Osteoblast (primary cell): ENCODE measurements at places on chromosomes 6 and 20. TPM values are rescaled to one million over a fixed set of nuclear protein-coding genes. Genes with fewer than 3 reads are reported as not detected.

DNA sequence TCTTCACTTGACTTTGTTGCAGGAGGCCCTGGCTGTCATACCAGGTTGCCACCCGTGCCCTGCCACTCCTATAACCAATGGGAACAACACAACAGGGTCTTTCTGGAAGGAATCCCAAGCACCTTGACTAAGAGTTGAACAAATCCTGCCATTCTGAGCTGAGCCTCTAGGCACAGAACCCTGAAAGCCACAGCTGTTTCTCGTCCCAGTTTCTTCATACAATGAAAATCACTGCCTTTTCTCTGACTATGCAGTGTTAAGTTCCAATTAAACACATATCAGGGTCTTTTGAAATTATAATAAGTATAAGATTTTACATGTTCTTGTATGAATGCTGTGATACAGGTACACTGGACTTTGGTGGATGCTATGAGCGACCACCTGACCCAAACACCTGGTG lies 54.4 kb downstream of the RIPOR2 start:
- no peaks in the 10 kb centered on the region for H3K27me3 ChIP-seq
- DNase-seq = no peak
- no peaks in the 10 kb centered on the region for H3K36me3 ChIP-seq
- no peak overlapping the region for H3K4me3 ChIP-seq
- peaks cover 7% of the 10 kb centered on the region for H3K4me1 ChIP-seq
- no peak overlapping the region for H3K27ac ChIP-seq

Gene BTN1A1
- under 0.01 TPM in 2 replicates for total RNA-seq

DNA sequence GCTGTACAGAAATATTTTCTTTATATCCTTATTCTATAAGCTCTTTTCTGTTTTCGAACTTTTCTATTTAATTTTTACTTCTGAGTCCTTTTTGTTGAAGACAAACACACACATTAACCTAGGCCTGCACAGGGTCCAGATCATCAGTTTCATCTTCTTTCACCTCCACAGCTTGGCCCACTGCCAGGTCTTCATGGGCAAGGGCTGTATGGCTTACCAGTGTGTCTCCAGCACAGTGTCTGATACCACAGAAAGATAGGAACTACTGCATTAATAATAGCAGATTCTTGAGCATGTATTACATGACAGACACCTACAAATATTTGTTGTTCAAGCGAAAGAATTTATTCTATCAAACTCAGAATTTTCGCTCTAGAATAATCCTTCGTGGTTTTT lies 24.4 kb downstream of the QKI start:
- H3K27ac ChIP-seq = no peak overlapping the region
- no peaks in the 10 kb centered on the region for H3K36me3 ChIP-seq

Gene TFAP2A
- under 0.01 and 0.36 TPM in 2 replicates for total RNA-seq

DNA sequence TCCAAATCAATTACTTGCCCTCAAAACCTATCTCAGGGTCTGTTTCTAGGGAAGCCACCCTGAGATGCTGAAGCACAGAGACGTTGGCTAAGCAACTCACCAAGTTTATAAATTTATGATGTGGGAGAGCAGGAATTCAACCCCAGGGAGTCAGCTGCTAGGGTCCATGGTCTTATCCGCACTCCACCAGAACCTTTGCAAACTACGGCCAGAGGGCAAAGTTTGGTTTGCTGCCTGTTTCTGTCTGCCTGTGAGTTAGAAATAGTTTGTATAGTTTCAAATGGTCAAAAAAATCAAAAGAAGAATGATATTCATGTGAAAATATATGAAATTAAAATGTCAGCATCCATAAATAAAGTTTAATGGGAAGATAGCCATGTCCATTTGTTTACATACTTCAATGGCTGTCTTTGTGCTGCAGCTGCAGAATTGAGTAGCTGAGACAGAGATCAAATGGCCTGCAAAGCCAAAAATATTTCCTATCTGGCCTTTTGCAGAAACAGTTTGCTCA lies 83.7 kb upstream of the ZFP64 start:
- H3K4me3 ChIP-seq = no peak overlapping the region
- no peak for DNase-seq
- H3K27me3 ChIP-seq = no peaks in the 10 kb centered on the region

Gene DZANK1
- total RNA-seq = 1.4 and 1.5 TPM in 2 replicates

GRCh38 chr6:126805861-126806260 lies 312.6 kb upstream of the RSPO3 start:
- H3K27ac ChIP-seq = no peak overlapping the region
- no peak overlapping the region for H3K4me3 ChIP-seq

DNA sequence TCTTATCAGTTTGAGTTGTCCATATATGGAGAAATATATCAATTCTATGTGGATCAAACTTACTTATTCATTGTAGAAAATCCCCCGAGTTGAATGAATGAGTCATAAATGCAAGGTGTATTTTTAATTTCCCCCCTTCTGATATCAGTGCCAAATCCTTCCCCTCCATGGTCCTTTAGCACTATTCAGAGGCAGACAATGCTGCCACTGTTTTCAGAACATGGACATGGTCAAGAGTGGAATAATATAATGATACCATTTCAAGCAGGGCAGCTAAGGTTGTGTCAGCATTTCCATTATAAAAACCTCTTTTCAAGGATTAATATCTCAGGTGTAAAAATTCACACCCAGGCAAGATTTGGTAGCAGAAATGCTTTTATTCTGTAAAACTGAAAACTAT lies 244.0 kb downstream of the FOXC1 start:
- no peaks in the 10 kb centered on the region for H3K27me3 ChIP-seq
- no peak overlapping the region for H3K27ac ChIP-seq

Gene RSPH4A
- total RNA-seq = 0.36 and 0.59 TPM in 2 replicates

- no peak overlapping the region for H3K4me3 ChIP-seq
- no peaks in the 10 kb centered on the region for H3K27me3 ChIP-seq
- no peak overlapping the region for H3K27ac ChIP-seq
- no peaks in the 10 kb centered on the region for H3K4me1 ChIP-seq
- DNase-seq = no peak
These were observed 577.8 kb downstream of the MAFB start for GRCh38 chr20:40111282-40111681.

Gene KIZ
- total RNA-seq = 40.1 and 40.5 TPM in 2 replicates

GRCh38 chr6:44967481-44967880 lies 360.6 kb upstream of the RUNX2 start:
- no peaks in the 10 kb centered on the region for H3K27me3 ChIP-seq
- H3K4me1 ChIP-seq = peaks cover 7% of the 10 kb centered on the region
- no peak overlapping the region for H3K4me3 ChIP-seq
- no peaks in the 10 kb centered on the region for H3K36me3 ChIP-seq

Gene EPPIN
- not detected in 2 replicates for total RNA-seq

- no peak overlapping the region for H3K4me3 ChIP-seq
- H3K4me1 ChIP-seq = peaks cover 12% of the 10 kb centered on the region
These were observed 116.8 kb downstream of the CDC5L start for GRCh38 chr6:44504301-44504791.

DNA sequence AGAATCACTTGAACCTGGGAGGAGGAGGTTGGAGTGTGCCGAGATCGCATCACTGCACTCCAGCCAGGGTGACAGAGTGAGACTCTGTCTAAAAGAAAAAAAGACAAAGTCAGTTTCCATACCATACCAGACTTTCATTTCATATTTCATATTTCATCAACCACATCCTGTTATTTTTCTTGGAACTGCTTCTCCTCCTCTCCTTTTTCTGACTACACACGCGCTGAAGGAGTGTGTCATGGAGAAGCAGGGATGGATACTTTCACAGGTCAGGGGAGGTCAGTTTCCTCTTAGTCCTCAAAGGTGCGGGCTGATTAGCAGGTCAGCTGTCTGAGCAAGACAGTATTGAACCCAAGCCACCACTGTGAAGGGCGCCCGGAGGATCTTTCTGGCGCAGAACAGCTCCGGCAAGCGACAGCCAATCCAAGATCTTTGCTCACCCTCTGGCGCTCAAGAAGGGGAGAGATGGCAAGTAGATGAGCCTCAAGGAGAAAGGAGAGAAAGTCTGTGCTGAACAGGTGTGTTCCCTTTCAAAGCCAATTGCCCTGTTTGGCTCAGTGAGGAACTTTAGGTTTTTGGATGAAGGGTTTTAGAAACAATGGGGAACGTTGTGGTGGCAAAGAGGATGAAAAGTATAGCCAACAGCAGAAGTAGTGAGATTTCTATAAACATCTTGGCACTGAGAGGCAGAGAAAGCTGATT lies 18.9 kb upstream of the SYNJ2 start:
- no peak overlapping the region for H3K4me3 ChIP-seq
- peaks cover 32% of the 10 kb centered on the region for H3K4me1 ChIP-seq
- no peaks in the 10 kb centered on the region for H3K27me3 ChIP-seq

DNA sequence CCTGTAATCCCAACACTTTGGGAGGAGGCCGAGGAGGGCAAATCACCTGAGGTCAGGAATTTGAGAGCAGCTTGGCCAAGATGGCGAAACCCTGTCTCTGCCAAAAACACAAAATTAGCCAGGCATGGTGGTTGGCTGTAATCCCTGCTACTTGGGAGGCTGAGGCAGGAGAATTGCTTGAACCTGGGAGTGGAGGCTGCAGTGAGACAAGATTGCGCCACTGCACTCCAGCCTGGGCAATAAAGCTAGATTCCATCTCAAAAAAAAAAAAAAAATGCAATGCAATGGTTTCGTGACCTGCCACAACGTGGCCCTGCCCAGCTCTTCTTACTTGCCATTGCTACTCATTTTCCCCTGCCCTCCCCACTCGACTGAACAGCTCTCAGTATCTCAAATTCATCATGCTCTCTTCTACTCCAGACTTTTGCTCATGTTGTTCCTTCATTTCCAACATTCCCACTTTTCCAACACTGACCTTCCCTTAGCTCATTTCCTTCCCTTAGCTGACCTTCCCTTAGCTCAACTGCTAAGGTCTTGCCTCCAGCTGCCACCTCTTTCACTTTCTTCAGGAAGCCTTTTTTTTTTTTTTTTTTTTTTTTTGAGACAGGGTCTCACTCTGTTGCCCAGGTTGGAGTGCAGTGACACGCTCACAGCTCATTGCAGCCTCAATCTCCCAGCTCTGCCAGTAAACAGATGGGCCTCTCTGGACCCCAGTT lies 2.1 kb upstream of the MTHFD1L start:
- no peak for DNase-seq
- no peak overlapping the region for H3K27ac ChIP-seq
- H3K36me3 ChIP-seq = no peaks in the 10 kb centered on the region

DNA sequence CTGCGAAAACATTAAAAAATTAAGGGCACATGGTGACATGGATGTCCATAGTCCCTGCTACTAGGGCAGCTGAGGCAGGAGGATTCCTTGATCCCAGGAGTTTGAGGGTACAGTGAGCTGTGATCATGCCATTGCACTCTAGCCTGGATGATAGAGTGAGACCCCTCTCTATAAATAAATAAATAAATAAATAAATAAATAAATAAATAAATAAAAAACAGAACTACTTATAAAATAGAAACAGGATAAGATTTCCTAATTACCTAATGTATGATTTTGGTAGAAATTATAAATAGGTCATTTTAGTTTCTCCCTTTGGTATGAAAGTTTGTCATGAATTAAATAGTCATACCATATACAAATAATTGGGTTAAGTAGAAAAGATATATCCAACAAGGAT lies 916.2 kb downstream of the GRIK2 start:
- H3K4me3 ChIP-seq = no peak overlapping the region
- no peaks in the 10 kb centered on the region for H3K27me3 ChIP-seq
- no peaks in the 10 kb centered on the region for H3K4me1 ChIP-seq

GRCh38 chr6:36347621-36348020 lies 10.9 kb upstream of the BNIP5 start:
- peak; percentile 26 for DNase-seq
- peaks cover 24% of the 10 kb centered on the region for H3K4me1 ChIP-seq
- no peaks in the 10 kb centered on the region for H3K36me3 ChIP-seq
- H3K27ac ChIP-seq = no peak overlapping the region
- H3K27me3 ChIP-seq = no peaks in the 10 kb centered on the region

DNA sequence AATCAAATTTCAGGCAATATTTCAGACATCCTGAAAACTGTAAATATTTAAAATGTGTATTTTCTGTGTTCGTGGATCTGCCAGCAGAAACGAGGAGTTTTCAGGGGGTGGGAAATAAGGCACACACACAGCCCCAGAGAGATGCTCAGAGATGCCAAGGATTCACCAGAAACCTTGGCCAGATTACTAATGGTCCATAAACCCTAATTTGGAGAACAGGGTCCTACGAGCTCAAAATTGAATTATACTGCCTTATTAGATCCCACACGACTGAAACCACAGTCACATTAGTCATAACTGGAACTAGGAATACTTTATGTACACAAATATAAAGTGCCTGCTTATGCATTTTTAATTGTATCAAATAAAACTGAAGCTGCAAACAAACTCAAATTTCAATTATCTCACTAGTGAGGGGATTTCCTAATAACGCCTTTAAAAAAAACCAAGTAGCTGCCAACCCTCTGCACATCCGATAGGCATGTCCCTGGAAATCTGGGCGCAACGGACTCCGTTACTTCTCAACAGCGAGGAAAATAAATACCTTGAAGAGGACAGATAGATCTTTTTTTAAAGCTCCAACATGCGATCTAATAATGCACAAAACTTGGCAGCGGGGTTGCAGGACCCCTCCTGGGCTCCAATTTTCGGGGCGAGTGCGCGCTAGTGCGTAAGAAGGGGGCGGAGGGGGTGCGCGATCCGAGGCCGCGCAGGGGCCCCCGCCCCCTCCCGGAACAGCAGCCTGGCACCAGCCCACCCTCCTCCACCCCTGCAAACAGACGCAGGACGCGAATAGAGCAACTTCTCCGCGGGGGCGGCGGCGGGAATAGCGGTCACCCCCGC lies 897 bp downstream of the CHD6 start:
- H3K27ac ChIP-seq = no peak overlapping the region
- no peaks in the 10 kb centered on the region for H3K36me3 ChIP-seq
- H3K4me3 ChIP-seq = peak overlapping the region; percentile 78
- H3K27me3 ChIP-seq = no peaks in the 10 kb centered on the region
- peak; percentile 90 for DNase-seq

Gene TCF21
- not detected in 2 replicates for total RNA-seq

Gene OPN5
- total RNA-seq = under 0.01 TPM in 1 of 2 replicates, not detected in the other

DNA sequence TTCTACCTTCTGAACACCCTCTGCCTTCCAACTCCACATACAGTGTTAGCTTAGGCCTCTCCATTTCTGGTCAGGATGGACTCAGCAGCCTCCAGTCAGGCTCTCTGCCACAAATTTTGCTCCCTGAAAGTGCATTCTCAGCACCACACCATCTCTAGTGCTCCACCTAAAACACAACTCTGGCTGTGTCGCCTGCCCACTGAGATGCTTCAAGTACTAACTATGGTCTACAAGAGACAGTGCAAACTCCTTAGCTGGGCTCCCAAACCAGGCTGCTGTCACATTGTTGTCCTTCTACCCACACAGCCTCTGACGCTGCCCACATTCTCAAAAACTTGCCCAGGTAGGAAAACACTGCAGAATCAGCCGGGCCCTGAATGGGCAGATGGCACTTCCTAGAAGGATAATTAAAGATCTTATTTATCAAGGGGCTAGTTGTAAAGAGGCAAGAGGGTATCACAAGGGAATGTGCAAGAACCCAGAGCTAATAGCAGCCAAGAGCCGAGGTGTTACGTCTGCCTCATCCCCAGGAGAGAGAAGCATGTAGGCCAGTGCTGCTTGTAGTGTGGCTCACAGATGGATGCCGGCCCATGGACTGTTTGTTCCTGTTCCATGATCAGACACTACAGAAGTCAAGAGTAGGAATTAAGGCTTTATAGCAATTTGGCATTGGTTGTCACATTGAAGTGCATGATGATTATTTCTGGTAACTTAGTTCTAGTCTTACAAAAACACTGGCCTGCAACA lies 189.7 kb downstream of the LRFN2 start:
- H3K36me3 ChIP-seq = no peaks in the 10 kb centered on the region
- no peak overlapping the region for H3K4me3 ChIP-seq
- no peak overlapping the region for H3K27ac ChIP-seq
- no peak for DNase-seq
- H3K27me3 ChIP-seq = no peaks in the 10 kb centered on the region
